Sigmoid colon (tissue), 7 donors: ENCODE measurements at places on chromosomes 12 and 14. TPM values are rescaled to one million over a fixed set of nuclear protein-coding genes. Genes with fewer than 3 reads are reported as not detected.

- DNase-seq, result peak; percentile 77
Measured at GRCh38 chr14:101557811-101558738, 3.2 kb upstream of the DIO3 start.

DNA sequence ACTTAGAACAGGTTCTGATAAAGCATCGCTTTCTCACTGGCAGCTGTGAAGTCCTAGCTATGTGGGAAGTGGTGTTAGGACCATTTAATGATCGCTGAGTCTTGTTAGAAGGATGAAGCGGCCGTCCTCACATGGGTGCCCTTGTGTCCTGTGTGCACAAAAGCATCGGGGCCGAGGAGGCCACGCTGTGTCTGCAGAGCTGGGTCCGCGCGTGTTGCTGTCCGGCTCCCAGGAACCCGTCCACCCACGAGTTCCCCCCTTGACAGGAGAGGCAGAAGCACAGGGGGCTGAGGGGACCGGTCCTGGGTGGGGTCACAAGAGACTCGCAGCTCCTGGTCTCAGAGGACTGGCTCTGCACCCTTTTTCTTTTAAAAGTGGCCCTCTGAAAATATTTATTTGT is 90.4 kb downstream of the ADGRD1 start:
- DNase-seq, result peak; percentile 60

DNA sequence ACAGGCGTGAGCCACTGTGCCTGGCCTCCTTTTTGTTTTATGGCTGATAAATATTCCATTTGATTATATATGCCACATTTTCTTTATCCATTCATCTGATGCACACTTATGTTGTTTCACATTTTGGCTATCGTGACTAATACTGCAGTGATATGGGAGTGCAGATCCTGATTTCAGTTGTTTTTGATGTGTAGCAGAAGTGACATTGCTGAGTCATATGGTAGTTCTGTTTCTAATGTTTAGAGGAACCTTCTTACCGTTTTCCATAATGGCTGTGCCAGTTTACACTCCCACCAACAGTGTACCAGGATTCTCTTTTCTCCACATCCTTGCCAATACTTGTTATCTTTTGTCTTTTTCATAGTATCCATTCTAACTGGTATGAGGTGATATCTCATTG is 235.9 kb downstream of the ERC1 start:
- no peak for DNase-seq

GRCh38 chr12:49228653-49229052 is 36.2 kb upstream of the TUBA1C start:
- no peak for DNase-seq

The DTX1 gene
- total RNA-seq, result 2.9 TPM

DNA sequence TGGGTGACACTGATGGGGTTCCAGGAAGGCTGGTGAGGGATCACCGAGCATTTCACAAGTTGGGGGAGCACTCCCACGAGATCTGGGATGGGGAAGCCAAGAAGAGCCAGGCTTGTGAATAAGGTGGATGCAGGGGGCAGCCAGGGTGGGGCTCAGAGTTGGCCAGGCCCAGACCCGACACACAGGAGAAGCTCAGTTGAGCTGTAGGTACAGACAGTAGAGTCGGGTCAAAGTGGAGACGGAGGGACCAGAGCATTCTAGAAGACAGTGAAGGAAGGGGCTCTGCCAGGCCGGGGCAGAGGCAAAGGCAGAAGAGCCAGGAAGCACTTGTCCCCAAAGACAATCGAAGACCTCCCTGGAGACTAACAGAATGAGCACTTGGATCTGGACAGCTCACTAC is 70.9 kb upstream of the BCL11B start:
- DNase-seq, result no peak

DNA sequence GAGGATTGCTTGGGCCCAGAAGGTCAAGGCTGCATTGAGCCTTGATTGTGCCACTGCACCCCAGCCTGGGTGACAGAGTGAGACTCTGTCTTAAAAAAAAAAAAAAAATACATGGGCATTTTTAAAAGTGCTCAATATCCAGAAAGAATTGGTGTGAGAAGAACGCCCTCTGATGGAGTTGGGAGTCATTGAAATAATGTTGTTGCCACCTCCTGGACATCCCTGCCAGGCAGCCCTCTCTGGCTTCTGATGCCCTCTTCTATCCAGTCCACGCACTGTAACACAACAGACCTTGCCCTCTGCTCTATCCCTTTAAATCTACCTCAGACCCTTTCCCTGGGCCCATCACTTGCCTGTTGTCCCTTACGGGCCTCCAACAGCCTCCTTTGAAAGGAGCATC is 4.9 kb downstream of the PTGDR start:
- no peak for DNase-seq

- no peak for DNase-seq
Measured at GRCh38 chr12:49750027-49750995, 9.0 kb downstream of the TMBIM6 start.

GRCh38 chr12:100399095-100399494 is 42.2 kb downstream of the SLC17A8 start:
- DNase-seq, result no peak

DNA sequence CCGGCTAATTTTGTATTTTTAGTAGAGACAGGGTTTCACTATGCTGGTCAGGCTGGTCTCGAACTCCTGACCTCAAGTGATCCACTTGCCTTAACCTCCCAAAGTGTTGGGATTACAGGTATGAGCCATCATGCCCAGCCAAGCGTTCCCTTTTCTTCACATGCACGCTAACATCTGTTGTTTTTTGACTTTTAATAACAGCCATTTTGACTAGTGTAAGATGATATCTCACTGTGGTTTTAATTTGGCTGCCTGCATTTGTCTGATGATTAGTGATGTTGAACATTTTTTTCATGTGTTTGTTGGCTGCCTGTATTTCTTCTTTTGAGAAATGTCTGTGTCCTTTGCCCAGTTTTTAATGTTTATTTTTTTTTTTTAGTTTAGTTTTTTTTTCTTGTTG is 10.2 kb upstream of the YARS2 start:
- DNase-seq, result no peak

DNA sequence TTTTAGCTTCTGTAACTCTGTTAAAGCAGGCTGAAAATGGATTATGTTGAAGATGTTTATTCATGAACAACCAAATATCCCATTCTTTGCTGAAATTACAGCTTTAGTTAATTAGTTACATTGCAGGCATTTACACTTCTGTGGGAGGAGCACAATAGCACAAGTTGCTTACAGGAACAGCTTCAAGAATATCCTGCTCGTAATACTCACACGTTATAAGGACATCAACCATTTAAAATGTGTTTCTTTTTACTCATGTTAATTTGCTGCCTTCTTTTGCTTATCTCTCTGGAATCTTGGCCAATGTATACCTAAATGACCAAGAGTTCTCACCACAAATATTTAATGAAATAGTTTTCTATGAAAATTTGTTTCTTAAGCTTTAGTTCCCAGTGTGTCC is 305.2 kb upstream of the SYT1 start:
- no peak for DNase-seq

DNA sequence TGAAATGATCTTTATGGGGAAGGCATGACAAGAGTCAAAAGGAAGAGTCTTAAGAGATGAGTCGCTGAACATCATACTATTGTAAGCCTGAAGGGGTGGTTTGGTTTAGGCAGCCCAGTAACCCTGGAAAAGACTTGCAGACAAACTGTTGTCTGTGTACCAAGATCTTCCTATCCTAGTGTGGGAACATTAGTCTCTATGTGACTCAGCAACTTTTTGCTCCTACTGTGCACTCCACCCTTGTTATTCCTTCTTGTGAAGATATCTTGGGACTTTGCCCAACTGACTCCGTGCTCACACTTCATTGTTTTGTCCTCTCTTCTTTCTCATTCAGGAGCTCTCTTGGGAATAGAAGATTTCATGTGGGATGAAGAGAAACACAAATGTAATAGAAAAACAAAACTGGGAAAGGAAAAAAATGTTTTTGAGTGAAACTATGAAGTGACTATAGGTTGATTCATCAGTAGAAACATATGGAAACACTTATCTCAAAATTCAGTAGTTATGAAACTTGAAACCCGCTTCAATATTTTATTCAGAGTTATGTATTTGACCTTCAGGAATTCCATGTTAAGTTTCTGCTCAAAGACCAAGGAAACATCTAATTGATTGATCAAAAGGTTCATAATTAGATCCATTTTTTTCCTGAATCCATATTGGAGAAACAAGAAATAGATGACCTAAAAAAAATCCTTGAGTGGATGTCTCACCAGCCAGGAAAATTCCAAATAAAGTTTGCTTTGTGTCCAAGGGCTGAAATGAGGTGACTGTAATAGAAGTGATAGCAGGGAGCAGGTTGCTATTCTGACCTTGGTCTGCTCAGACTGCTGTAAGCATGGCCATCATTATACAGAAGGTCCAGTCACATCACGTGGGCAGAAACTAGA is 67.2 kb downstream of the BTG1 start:
- peak; percentile 69 for DNase-seq

- no peak for DNase-seq
Measured at GRCh38 chr12:50049254-50050118, 7.9 kb upstream of the ASIC1 start.

DNA sequence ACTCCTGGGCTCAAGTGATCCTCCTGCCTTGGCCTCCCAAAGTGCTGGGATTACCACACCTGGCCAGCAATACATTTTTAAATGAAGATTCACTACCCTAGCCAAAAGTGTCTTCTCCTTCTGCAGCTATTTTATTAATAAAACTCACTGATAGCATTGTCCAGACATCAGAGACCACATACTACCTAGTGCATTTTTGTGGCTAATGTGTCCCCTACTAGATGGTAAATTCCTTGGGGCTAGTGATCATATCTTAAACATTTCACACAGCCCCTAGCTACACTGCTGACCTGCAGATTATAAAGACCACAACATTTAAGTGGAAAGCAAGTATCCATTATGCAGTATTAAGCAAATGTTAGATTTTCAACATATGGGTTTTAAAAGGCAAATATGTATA is 17.0 kb downstream of the DTD2 start:
- no peak for DNase-seq

The DBX2 gene
- not detected for total RNA-seq

DNA sequence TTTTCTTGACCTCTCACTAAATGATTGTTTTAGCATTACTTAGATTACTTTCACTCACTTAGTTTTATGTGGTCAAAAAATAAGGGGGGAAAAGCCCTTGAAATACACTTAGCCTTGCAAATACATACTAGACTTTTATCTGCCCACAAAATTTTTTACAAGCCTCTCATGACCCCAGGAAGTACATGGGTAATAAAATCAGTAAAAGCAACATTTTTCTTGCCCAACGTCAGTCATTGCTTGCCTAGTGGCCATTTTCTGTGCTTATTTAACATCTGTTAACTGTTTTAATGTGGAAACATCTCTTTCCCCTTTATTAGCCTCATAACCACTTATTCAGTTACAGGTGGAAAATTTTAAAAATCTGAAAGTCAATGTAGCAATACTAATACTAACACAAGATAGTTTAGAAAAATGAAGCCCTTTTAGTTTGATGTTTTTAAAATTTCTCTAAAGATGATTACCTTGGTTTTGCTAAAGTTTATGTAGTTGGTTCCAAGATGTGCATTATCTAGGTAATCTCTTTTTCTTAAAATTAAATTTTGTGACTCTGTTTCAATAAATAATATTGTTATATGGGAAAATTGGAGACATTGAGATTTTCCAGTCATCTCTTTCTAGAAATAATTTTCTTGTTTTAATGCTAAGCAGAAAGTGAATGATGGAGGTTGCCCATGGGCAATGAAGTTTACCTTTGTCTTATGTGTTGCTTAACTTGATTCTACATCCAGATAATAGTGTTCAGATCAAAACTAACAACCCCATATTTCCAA is 175.5 kb downstream of the TMTC2 start:
- DNase-seq, result no peak

GRCh38 chr12:65306366-65307168 is 28.1 kb downstream of the MSRB3 start:
- peak; percentile 93 for DNase-seq

The MYH6 gene
- total RNA-seq, result not detected

- no peak for DNase-seq
Measured at GRCh38 chr12:5888816-5889315, 56.2 kb downstream of the ANO2 start.

- DNase-seq, result no peak
Measured at GRCh38 chr12:127767656-127768055, 499.3 kb upstream of the TMEM132C start.

- DNase-seq, result no peak
Measured at GRCh38 chr14:69485701-69486100, 1.2 kb downstream of the PLEKHD1 start.

DNA sequence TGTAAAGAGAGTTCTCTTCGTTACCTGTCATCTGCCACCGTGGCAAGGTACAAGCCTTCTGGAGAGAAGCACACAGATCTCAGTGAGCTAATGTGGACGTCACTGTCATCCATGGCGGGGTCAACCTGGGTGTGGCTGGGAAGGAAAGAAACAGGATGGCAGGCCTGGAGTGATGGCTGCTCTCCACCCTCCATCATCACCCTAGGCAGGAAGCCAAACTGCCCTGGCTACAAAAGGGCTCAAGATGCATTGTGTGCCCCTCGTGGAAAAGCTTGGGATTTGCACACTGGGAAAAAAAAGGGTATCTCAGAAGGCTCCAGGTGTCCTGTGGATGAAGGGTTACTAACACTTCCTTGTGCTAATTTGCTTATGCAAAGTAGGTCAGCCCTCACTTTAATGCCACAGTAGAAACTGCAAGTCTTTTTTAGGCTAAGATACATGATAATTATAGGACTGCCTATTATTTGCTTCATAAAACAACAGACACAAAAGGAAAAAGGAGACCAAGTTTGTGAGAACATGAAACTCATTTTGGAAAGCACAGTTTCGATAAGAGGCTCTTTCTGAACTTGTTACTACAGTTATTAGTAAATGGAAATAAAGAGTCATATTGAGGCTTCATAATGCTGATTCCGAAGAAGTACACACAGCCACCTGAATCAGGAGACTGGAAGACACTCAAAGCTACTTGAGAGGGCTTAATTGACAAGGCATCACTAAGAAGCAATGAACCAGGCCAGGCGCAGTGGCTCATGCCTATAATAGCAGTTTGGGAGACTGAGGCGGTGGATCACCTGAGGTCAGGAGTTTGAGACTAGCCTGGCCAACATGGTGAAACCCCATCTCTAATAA is 18.9 kb downstream of the RFC5 start:
- no peak for DNase-seq

GRCh38 chr14:94918896-94919295 is 149.0 kb upstream of the GSC start:
- no peak for DNase-seq

The GPR132 gene
- total RNA-seq, result 1.8 TPM
